Mucosa of gallbladder (tissue), 1 donor: ENCODE measurements at places on chromosomes 5 and 9.

DNA sequence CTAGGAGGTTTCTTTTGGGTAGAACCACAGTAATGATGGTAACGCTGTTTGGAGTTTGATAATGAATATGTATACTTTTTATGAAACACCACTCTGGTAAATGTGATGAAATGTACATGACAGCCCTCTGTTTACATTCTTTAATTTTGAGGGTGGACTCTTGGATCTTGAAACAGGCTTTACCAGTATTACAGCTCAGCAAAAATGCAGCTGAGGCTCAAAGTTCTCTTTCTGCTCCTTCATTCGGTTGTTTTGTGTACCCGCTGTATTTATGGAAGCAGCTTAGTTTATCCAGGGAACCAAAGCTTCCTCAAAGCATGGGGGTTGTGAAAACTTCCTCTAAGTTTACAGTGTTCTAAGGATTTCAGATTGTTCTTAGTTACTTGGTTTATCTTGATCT is 11.1 kb downstream of the GAPVD1 start:
- DNase-seq, result peak; percentile 54

GRCh38 chr5:6194261-6194875 is 184.0 kb downstream of the MED10 start:
- no peak for DNase-seq

DNA sequence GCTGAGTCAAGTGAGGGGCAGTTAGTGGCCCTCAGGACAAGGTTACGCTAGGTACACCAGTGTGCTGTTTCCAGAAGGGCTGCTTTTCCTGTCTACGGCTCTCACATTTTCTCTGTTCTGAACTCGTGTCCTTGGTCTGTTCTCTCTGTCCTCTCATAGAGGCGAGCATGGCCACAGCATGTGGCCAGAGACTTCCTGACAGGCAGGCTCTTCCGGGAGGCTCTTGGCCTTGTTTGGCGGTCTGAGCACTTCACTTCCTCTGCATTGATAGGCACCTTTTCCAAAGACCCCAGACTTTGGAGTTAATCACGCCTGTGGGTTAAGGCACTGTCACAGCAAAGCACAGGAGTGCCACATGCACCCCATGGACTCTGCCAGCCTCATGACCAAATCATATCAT is 1.2 kb downstream of the CKMT2 start:
- DNase-seq, result no peak

- DNase-seq, result no peak
Measured at GRCh38 chr5:32222723-32223470, 48.8 kb upstream of the GOLPH3 start.

- no peak for DNase-seq
Measured at GRCh38 chr5:98709681-98710080, 63.8 kb upstream of the RGMB start.

DNA sequence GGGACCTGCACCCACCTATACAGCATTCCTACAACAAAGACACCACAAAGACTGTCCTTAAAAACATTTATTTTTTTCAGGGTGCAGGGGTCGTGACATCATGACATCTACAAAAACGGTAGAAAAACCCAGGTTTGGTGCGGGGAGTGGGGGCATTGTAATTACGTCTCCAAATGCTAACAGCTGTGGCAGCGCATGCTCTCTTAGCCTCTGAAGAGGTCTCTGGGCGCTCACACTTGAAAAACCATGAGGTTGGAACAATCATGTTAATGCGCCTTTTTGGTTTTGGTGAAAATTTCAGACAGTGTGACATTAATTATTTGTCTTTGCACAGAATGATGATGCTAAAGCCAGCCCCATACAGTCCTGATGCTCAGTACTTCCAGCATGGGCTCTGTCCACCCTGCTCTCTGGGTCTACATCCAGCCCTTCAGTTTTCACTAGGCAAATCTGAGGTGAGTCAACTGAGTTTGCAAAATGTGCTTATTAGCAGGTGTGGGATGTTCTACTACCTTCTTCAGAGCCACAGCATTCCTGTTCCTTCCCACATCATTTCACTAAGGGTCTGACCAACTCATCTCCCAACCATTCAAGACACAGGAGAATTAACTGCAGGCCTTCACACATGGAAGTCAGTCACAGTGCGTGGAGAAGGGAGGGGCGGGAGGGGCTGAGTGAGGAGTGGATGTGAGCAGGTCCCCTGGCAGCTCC is 14.1 kb downstream of the ALDH1B1 start:
- no peak for DNase-seq

DNA sequence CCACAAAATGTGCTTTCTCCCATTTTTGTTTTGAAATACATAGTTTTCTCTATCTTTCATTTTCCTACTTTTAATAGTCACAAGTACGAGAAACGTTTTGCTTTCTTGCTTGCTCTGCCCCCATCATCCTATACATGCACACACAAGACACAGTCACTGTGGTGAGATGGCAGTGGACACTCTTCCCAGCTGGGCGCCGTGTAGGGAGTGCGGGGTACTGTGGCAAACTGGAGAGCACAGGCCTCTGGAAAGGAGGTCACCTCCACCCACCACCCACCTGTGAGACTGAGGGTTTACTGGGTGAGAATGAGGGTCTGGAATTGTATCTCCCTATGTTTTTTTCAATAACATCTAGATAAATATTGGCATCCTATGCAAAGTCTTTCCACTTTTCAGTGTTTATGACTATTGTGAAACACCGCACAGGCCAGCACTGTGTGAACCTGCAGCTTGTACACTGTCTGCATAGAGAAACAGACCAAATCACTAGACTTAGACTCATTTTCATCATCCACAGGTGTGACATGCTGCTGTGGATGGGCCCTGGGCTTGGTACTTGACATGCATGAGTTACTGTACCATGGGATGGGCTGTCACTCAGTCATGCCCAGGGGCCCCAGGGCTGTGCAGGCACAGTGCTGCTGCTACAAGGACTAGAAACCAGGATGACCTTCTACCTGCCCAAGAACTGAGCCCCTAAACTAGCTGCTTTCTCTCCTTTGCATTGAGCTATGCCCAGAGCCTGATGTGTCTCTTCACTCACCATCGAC is 118.1 kb upstream of the LMX1B start:
- DNase-seq, result no peak

GRCh38 chr9:96448546-96449170 is 1.3 kb upstream of the HABP4 start:
- no peak for DNase-seq

- DNase-seq, result peak; percentile 19
Measured at GRCh38 chr9:31119890-31120454, 1264.5 kb upstream of the ACO1 start.

DNA sequence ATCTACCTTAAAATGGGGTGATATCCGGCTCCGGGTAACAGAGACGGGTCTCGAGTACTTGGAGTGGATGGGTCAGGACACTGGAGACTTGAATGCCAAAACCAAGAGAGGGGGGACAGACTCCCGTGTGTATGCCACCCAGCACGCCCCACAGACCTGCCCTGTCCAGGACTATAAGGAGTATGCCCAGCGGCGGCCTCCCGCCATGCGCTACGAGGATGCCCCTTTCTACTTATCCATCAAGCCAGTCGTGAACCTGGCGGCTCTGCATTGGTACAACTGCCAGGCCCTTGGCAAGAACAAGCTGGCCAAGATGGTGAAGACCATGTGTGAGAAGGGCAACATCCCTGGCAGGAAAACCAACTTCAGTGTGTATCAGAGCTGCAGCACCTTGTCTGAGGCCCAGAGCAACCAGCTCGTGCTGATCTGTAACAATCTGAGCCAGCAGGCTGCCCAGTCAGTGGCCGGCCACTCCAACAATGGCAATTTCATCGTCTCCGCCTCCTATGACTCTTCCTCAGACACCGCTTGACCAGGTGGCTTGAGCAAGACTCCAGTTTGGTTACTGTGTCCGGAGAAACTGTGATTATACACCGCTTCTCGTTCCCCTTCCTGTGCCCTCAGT is 99.4 kb downstream of the INIP start:
- no peak for DNase-seq

GRCh38 chr9:135879619-135880018 is 27.7 kb downstream of the CAMSAP1 start:
- DNase-seq, result no peak

DNA sequence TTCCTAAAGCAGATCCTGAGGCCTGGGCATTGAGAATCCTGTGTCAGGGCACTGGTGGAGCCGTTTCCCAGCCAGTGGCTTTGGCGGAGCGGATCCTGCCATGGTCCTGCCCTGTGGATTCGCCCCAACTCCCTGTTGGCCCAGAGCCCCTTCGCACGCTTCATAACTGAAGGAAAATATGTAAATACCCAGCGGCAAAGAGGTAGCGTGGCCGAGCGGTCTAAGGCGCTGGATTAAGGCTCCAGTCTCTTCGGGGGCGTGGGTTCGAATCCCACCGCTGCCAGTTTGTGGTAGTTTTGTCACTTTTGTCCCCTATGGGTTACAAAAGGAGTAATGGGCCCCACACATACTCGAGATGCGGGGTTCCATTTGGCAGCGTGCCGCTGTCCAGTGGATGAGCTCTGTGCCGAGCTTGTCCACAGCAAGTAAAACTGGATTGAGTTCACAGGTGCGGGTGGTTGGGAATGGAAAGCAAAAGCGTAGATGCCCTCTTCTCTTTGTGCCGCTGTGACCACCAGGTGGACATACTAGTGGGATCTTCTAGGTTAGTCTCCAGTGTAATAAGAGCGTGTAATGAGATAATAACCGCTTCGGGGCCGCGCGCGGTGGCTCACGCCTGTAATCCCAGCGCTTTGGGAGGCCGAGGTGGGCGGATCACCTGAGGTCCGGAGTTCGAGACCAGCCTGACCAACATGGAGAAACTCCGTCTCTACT is 17.3 kb downstream of the TRIM7 start:
- DNase-seq, result peak; percentile 69

GRCh38 chr5:71600783-71601182 is 13.6 kb downstream of the MCCC2 start:
- no peak for DNase-seq

GRCh38 chr9:3018691-3019230 is 174.9 kb upstream of the PUM3 start:
- DNase-seq, result no peak

- no peak for DNase-seq
Measured at GRCh38 chr5:41809128-41809527, 61.1 kb downstream of the OXCT1 start.

GRCh38 chr5:55072666-55073065 is 29.8 kb upstream of the GZMA start:
- DNase-seq, result no peak

GRCh38 chr9:28774433-28775235 is 1201.4 kb upstream of the C9orf72 start:
- DNase-seq, result no peak

DNA sequence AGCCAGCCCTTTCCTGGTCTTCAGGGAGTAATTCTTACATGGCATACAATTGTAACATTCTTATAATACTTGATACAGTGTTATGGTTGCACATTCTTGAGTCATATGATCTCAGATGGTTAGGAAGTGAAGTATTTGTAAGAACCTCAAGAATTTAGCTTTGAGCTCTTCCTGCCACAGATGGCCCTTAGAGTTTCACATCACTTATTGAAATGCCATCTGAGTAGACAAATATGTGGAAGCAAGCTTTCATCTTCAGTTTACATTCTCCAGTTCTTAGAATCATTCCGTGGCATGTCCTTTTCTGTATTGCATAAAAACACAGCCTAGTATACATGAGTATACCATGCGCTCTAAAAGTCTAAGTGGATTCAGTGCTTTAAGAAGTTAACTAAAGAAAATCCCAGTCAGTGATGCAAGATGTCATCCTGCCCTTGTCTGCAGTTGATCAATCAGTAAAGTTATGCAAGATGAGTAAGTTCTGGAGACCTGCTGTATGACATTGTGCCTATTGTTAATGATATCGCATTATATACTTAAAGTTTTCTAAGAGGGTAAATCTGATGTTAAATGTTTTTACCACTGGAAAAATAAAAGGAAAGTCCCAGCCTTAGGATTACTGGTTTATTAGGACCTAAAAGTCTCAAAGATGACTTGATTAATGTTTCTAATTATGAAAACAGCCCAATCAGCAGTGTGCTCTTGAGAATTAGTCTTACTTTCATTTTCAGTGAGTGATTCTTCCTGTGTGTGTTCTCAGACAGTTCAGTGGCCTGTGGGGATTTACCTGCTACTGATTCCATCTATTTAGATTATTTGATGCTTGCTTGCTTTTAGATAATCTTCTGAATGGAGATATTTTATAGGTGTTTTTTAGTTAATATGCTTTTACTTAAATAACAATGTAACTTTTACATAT is 29.4 kb downstream of the RHOBTB3 start:
- no peak for DNase-seq

DNA sequence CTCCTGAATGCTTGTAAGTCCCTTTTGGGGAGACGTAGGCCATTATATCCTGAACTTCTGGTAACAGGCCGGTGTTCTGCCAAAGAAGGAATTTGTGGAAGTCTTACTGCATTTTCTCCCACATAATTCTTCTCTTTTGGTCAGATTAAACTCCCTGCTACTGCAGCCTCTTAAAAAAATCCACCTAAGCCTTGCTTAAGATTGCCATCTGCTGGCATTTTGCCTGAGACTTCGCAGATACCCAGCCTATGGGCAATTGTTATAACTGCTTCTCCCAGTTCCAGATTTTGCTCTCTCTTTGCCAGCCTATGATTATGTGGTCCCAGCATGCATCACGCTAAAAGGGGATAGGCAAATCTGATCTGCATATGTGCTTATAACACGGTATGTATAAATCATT is 391.6 kb upstream of the CHD1 start:
- peak; percentile 12 for DNase-seq

GRCh38 chr5:141623186-141623585 is 4.4 kb upstream of the DIAPH1 start:
- no peak for DNase-seq

GRCh38 chr5:110817459-110817858 is 78.7 kb downstream of the SLC25A46 start:
- DNase-seq, result no peak

GRCh38 chr9:134742822-134743535 is 101.4 kb downstream of the COL5A1 start:
- DNase-seq, result no peak

DNA sequence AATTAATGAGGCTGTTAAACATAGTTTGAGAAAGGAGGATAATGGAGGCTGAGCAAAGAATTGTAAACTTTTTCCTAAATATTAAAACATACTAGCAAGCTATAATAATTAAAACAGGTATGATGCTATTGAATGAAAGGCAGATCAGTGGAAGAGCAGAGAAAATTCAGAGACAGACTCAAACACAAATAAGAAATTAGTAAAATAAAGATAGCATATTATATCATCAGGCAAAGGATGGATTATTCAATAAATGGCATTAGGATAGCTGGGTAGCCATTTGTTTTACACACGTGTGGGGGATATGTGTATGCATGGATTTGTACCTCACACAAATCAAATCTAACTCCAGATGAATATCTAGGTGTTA is 50.6 kb downstream of the MRPS27 start:
- no peak for DNase-seq

DNA sequence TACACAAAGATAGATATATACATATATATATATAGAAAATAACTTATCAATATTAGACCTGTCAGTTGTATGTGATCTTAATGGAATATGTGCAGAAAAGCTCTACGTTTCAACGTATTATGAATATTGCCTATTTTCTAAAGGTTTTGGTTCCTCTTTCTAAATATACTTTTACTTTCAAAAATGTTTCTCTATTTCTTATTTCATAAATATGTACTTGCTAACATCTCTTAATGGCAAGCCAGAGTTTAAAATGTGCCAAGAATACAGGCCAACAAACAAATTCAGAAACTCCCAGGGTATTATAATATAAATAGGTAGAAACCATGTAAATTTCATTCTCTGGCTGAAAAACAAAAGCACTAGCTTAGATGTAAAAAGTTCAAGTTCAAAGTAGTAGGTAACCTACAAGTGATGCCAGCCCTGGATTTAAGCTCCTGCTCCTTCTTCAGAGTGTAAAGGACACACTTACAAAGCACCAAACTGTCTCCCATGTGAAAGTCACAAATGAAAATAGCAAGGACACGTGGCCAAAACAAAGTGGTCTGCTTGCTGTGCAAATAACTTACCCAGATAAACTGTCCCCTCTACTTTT is 685.1 kb upstream of the DMAC1 start:
- no peak for DNase-seq

GRCh38 chr5:120017513-120017912 is 388.2 kb downstream of the FAM170A start:
- no peak for DNase-seq
